ENCODE measurements at places on chromosomes 3 and 15.

GRCh38 chr15:88828791-88829190, 25.6 kb downstream of the ACAN start:
- DNase-seq, result no peak

DNA sequence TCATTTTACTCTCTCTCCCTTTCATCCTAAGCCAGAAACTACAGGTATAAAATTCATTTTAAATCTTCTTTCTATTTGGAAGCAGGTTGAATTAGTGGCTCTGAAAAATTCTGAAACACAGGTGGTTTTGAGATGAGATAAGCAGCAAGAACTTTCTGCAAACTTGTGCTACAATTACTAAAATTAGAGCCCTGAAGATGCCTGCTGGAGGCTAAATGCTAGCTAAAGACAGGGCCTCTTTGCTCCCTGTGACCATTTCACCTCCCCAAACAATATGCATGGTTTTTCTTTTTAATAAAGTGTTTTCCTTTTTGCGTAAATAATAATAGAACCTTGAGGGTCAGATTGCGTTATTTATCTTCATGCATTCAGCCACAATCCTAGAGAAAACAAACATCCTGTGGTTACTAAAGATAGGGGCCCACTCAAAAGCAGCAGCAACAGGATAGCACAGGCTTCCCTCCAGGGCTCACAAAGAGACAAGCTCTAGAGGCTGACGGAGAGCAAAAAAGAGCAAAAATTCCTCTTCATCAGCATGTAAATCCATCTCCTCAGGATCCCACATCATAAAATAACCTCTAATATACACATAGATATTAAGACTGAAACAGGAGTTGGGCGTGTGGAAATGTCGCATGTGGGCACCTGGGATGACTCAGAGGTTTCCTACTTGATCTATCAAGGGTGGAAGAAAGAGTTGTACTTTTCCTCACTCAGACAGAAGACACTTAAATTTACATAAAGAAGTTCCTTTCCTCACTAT, 26.5 kb upstream of the CP start:
- no peak for DNase-seq

DNA sequence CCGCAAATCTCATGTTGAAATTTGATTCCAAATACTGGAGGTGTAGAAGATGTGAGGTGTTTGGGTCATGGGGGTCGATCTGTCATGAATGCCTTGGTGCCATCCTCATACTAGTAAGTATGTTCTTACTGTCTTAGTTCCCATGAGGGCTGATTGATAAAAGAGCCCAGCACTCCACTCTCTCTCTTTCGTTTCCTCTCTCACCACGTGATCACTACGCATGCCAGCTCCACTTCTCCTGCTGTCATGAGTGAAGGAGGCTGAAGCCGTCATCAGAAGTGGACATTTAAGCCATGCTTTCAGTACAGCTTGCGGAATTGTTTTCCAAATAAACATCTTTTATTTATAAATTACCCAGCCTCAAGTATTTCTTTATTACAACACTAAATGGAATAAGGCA, 6.1 kb downstream of the OR5H15 start:
- DNase-seq, result no peak

GRCh38 chr3:131324923-131325322, 56.7 kb upstream of the NUDT16 start:
- DNase-seq, result no peak

DNA sequence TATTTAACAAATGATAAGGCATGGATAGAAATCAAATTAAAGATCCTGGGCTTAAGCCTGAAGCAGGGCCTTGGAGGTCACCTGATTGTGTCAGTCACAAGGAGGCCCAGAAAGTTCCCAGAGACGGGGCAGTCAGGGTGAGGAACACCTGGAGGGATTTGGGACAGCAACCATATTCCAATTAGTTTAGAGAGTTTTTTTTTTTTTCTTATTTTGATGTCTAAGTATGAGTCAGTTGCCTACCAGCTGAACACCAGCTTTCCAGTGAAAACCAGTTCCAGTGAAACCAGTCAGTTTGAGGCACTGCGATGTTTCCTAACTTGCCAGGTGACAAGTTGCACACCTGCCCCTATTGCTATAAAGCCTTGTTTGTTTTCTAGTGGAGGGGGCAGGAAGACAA, 350.7 kb upstream of the AZI2 start:
- no peak for DNase-seq

DNA sequence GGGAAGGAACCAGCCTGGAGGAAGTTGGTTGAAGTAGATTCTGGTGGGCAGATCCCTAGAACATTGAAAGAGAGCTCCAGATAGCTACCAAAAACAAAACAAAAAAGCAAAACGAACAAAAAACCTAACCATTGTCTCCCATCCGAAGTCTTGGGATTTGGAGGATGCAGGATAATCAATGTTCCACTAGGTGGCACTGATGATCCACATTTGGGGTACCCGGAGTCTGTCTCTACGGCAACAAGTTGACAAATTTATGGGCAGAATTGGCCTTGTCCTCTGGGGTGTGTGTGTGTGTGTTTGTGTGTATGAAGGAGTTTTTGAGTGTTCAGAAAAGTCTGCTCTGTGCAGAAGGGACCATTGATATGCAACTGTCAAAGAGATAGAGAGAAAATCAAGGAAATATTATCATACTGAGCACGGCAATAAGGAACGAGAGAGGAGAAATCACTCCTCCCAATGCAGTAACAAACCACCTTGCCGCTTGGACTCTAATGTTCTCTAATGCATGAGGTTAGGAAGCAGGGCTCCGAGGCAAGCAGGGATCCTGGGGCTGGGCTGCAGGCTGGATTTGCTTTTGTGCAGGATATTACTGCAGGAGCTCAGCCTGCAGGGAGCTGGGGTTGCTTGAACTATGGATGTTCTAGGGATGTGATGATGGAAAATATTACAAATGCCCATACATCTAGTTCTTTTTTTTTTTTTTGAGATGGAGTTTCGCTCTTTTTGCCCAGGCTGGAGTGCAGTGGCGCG, 59.8 kb upstream of the KLHL25 start:
- peak; percentile 41 for DNase-seq

DNA sequence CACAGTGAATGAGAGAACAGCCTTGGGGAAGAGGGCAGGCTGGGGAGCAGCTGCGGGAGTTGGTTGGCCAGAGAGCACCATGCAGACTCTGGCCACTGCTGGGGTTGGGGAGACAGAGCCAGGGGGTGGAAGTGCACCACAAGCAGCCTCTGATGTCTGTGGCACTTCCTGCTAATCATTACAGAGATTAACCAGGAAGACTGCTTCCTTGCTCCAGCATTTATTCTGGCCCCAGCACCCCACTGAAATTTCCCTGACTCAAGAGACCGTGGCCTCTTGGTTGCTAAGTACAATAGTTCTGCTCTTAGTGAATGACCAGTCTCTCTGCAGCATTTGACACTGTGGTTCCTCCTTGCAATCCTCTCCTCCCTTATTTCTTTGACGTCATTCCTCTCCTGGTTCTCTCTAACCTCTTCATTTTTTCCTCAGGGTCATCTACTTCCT, 266.2 kb upstream of the ROPN1 start:
- DNase-seq, result no peak

- DNase-seq, result no peak
Measured at GRCh38 chr15:45397116-45397665, 18.8 kb upstream of the GATM start.
